ENCODE measurements at places on chromosomes 2 and 18.
A peak's percentile ranks its signal among the peaks of the same experiment; 100 is the strongest.

DNA sequence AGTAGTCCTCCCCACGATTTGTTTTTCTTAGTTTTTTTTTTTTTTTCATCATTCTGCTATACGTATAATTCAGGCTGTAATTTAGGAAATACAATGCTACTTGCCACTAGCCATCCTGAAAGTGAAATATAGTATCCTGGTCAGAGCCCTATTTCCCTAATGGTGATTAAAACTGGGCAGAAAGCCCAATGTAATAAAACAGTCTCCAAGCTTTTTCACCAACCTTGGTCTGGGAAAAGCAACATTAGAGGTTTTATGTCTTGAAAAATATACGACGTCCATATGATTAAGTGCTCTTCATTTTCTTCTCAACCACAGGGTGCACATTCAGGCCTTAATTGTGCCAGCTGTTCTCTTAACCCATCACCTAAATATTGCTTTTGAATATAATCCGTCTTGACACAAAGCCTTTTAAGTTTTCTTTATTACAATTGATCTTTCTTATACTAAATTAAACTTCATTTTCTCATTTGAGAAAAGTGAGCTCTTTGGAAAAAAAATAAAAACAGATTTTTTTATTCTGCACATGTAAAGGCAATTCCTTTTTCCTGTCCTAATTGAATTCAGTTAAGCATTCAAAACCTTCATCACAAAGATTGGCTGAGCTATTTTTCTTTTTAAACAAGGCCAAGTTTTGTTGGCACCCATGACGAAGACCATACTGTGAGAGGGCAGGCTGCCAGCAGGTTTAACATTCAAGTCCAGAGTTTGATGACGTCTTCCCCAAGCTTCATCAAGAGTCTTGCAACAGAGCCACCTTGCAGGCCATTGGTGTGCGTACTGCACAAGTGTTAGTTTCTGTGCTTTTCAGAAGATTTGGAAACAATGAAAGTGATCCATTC is 52.7 kb downstream of the MAP2 start:
- no peak for DNase-seq

GRCh38 chr2:222989431-222989830 is 62.6 kb upstream of the KCNE4 start:
- DNase-seq: no peak

GRCh38 chr2:178796079-178796677 is 11.0 kb downstream of the TTN start:
- peak; percentile 42 for DNase-seq

DNA sequence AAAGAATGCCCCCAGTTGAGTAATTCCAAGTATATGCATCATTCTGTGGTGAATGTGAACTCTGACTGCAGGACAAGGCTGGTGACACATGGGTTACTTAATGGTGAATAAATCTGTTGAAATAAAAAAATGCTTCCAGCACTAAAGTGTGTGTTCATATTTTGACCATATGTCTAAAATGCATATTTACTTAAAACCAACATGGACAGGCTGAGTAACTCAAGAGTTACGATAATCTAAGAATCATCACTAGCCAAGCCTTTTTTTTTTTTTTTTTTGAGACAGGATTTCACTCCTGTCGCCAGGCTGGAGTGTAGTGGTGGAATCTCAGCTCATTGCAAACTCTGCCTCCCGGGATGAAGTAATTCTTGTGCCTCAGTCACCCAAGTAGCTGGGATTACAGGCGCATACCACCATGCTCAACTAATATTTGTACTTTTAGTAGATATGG is 47.1 kb upstream of the CCBE1 start:
- DNase-seq: no peak

- DNase-seq: no peak
These were observed 4.4 kb downstream of the POU3F3 start for GRCh38 chr2:104858006-104858978.

Measured in erythroblast (primary cell).